AG08396 (cell line): ENCODE measurements at places on chromosomes 12 and 14.
A peak's percentile ranks its signal among the peaks of the same experiment; 100 is the strongest.

DNA sequence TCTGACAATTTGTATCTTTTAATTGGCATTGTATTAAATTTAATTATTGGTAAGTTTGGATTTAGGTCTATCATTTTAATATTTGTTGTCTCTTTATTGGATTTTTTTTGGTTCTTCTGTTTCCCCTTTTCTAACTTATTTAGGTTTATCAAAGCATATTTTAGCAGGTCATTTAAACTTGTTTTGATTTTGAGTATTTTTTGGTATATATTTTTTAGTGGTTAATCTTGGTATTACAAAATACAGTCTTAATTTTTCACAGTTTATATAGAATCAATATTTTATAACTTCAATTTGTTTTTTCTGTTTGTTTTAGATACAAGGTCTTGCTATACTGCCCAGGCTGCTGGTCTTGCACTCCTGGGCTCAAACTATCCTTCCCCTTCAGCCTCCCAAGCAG is 15.5 kb upstream of the ADGRD1 start:
- no peak for DNase-seq

- peak; percentile 63 for DNase-seq
Observed at GRCh38 chr12:64625243-64626077, 15.2 kb downstream of the RASSF3 start.

DNA sequence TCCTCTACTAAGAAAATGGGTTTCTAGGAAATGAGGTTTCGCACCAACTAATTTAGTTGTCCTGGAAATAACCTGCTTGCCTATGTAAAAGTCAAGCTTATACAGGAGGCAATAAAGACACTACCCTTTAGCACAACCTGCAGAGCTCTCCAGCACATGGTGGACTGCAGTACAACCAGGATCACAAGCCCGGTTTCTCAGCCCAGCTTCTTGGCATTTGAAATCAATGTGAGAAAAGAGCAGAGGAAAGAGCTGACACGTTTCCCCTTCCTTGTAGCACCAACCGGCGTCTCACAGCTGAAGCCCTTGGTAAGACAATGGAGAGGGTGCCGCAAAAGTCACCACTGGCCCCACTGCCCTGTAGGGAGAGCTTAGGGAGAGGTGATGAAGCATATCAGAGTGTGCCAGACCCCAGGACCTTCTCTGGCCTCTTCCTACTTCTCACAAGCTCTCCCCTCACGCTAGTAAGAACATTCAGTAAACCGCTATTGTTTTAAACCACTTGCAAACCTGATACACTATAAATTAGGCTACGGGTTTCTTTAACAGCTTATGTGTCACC is 8.6 kb downstream of the SPTLC2 start:
- DNase-seq, result no peak

DNA sequence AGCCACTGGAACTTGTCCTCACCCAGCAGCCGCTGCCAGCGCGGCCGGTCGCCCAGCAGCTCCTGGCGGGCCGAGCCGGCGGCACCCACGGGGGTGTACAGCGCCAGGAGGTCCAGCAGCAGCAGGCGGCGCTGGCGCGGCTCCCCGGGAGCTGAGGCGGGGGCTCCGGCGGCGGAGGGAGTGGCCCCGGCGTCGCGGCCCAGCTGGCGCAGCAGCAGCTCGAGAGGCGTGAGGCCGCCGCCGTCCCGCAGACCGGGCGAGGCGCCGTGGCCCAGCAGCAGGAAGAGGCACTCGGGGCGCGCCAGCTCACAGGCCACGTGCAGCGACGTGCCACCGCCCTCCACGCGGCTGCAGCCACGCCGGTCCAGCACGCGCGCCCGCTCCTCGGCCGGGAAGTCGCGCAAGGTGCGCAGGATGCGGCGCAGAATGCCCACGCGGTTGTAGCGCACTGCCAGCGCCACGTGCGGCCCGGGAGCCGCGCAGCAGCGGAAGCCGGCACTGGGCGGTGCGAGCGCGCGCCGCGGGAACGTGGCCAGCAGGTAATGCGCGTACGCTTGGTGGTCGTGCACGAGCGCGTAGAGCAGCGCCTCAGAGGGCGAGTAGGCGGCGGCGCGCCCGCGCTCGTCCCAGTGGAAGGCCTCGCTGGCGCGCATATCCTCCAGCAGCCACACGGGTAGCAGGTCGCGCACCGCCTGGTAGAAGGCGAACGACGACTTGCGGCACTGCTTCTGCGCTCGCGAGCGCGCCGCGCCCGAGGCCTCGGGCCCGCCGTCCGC is 2.3 kb downstream of the ANKRD9 start:
- no peak for DNase-seq

GRCh38 chr12:79828924-79829323 is 106.0 kb downstream of the PPP1R12A start:
- DNase-seq, result no peak

GRCh38 chr14:97780804-97781203 is 983.6 kb downstream of the VRK1 start:
- no peak for DNase-seq

- no peak for DNase-seq
Observed at GRCh38 chr12:4114986-4115385, 158.6 kb upstream of the CCND2 start.

GRCh38 chr14:99327050-99327449 is 55.1 kb upstream of the BCL11B start:
- no peak for DNase-seq

- no peak for DNase-seq
Observed at GRCh38 chr14:78282437-78282836, 112.3 kb downstream of the NRXN3 start.

GRCh38 chr12:89245090-89245489 is 107.2 kb downstream of the DUSP6 start:
- DNase-seq, result peak; percentile 34

DNA sequence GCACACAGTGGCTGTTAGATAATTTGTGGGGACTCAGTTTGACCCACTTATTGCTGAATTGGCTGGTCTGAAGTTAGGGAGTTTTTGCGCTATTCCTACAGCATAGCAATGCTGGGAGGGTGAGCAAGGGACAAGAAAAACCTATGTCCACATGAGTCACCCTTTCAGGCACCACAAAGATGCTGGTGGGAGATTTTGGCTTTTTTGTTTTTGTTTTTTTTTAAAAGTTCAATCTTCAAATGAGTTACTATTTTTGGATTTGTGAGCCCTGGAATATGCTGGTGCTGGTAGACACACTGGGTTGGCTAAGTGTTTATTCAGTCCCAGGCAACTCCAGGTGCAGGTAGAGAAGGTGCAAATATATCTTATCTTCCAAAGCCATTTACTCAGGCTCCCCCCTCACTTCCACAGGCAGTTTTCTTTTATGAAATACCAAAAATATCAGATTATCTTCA is 143.4 kb downstream of the BTG1 start:
- no peak for DNase-seq

GRCh38 chr12:65951697-65952096 is 127.4 kb downstream of the HMGA2 start:
- DNase-seq, result no peak

DNA sequence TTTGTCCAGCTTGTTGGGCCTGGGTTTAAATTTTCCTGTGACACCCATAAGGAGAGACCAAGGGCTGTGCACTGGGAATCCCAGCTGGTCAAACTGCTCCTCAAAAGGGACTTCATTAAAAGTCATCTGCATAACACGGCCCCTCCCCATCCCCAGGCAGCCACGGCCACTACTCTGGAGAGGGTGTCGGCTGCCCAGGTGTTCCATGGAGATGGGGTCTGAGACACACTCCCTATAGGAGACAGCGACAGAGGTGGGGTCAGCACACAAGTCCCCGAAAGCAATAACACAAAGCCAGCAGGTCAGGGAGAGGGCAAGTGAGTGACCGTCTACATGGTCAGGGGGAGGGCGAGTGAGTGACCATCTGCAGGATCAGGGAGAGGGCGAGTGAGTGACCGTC is 75.6 kb upstream of the BCL11B start:
- no peak for DNase-seq

DNA sequence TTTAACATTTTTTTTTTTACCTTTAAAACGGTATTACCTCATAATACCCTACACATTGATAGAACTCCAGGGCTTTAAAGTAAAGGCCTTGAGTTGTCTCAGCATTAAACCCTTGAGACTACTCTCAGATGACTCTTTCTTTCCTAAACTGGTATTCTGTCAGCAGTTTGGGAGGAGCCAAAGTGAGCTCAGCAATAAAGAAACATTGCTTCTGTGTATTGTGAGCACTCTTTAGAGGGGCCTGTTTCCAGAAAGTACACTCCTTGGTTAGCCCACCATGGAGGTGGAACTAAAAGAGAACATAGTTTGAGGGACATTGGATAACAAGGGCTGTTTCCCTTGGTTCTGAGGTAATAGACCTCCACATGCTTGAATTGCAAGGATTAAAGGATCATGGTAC is 20.4 kb downstream of the MAP3K12 start:
- no peak for DNase-seq

DNA sequence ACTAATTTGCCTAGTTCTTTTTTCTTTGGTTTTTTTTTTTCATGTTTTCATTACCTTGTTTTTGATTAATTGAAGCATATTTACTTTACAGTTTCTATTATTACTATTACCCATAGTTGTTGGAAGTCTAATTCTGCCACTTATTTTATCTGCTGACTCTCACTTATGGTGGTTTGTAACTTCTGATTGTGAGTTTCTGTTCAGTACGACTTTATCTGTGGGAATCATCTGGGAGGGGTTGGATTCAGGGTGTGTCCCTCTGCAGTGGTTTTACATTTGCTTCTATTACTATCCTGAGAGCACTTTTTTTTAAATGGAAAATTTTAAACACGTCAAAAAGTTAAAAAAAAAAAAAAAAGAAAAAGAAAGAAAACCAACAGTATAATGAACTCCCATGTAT is 26.4 kb upstream of the SOS2 start:
- no peak for DNase-seq

GRCh38 chr12:110798461-110798860 is 48.3 kb upstream of the CCDC63 start:
- no peak for DNase-seq

- DNase-seq, result no peak
Observed at GRCh38 chr14:100168506-100168905, 9.1 kb upstream of the DEGS2 start.

DNA sequence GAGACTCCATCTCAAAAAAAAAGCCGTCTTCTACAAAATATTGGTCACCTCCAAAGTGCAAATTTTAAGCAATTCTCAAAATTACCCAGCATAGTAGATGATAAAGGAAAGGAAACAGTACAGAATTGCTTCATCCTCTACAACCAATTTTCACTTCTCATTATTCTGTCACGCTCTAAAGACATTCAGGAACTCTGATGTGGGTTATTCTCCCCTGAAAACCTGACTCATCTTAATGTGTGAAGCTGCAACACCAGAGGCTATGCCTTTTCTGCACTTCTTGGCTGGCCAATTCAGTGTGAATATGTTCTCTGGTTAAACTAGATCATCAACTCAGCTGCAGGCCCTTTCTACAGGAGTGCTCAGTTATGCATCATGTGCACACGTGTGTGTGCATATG is 11.0 kb downstream of the PTGER2 start:
- DNase-seq, result no peak

DNA sequence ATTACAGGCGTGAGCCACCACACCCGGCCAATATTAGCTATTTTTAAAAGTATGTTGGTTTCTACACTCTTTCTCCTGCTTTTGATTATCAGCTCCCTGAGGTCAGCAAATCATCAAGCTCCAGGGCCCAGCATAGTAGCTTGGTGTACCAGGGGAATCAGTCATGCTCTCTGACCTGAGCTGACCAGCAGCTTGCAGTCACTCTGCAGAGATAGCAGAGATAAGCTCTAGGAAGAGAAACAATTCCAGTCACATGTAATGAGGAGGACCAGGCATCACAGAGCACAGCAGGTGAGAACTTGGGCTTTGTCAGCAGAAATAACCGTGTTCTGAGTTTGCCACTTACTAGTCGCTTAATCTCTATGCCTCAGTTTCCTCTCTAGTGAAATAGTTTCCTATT is 8.5 kb downstream of the PLEKHD1 start:
- no peak for DNase-seq

DNA sequence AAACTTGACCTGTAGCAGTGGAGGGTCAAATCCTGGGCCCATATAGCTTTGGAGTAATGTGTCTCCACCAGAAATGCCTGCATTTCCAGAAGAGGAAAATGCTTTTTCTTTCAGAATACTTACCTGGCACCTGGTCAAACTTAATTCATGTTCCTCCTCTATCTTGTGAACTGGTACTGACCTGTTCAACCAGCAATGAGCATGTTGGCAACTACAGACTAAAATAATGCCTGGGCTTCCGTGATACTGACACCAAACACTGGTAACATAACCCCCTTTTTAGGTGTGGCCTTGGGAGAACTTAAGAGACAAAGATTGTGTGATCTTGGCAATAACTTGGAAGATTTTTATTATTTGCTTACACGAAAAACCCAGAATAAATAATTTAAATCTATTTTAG is 23.8 kb upstream of the MGST1 start:
- DNase-seq, result no peak

DNA sequence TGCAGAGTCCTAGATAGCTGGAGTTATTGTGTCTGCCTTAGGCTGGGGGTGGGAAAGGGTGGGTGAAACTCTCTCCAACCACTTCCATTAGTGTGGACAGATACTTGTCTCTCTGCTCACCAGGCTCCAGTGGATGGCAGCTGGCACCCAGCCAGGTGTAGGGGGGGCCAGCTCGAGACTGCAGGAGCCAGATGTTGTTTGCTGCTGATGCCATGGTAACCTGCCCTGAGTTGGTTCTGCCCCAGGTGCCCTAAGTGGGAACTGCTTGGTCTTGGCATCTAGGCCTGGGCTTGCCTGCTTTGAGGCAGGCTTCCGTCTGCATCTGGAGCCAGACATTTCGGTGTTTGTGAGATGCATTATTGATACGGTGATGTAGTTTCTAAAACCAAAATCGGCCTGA is 82.2 kb downstream of the ADCK1 start:
- DNase-seq, result no peak

DNA sequence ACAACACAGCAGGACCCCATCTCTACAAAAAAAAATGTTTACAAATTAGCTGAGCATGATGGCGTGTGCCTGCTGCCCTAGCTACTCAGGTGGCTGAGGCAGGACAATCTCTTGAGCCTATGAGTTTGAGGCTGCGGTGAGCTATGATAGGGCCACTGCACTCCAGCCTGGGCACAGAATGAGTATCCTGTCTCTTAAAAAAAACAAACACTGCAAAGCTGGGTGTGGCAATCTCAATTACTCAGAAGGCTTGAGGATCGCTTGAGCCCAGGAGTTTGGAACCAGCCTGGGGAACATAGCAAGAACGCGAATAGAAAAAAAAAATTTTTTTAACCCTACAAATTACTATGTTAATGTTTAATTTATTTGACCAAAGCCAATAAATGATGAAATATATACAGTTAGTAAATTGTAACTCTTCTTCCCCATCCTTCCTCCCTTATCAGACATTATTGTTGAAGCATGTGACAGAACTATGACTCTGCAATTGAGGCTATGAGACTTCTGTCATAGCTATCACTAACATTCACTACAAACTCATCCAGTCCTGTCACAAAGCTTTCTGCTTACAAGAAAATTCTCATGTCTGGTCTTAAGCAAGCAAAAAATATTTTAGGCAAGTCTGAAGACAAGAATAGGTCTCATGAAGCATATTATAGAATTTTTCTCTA is 9.8 kb downstream of the BTBD7 start:
- DNase-seq, result no peak

GRCh38 chr14:92729634-92730358 is 18.6 kb downstream of the LGMN start:
- DNase-seq, result peak; percentile 60

DNA sequence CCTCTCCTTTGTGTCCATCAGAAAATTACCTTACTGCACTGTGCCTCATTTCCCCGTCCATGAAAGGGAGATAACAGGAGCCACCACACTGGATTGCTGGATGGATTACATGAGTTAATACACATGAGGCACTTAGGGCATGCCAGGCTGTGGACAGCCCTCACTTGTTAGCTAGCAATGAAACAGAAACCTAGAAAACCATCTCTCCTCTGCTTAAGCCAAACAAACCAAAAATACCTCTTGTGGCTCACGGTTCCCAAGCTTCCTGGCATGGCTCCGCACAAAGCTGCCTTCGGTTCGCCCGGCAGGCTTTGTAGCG is 660 bp upstream of the HCFC2 start:
- DNase-seq, result no peak
